Activated B cell treated with CpG ODN at 0.5 μM for 24 hours (primary cell): ENCODE measurements at places on chromosomes 11 and 22.

DNA sequence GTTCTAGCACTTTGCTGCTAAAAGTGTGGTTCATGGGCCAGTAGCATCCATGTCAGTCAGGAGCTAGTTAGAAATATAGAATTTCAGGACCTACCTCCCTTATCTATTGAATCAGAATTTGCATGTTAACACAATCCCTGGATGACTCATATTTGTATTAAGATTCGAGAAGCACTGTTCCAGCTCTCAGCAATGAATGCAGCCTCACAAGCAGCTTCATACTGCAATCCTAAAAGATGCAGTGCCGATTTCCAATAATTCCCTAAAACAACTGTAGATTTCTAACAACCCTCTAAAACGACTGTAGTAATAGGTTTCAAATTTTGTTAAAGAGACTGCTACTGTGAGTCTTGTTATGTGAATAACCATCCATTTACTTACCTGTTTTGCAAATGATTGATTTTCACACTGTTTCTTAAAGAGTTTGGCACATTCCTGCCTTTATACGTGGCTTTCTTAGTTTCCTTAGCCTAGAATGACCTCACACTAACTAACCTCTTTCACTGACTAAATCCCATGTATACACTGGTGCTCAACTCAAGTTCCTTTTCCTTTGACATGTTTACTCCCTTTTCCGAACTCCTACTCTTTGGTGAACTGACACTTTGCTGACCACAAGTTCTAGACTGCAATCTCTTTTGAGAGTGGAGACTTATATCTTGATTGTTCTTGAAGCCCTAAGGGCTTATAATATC lies 511.8 kb downstream of the METTL15 start:
- no peak for DNase-seq

- DNase-seq = no peak
Measured at GRCh38 chr22:50298937-50299784, 8.3 kb downstream of the PLXNB2 start.

DNA sequence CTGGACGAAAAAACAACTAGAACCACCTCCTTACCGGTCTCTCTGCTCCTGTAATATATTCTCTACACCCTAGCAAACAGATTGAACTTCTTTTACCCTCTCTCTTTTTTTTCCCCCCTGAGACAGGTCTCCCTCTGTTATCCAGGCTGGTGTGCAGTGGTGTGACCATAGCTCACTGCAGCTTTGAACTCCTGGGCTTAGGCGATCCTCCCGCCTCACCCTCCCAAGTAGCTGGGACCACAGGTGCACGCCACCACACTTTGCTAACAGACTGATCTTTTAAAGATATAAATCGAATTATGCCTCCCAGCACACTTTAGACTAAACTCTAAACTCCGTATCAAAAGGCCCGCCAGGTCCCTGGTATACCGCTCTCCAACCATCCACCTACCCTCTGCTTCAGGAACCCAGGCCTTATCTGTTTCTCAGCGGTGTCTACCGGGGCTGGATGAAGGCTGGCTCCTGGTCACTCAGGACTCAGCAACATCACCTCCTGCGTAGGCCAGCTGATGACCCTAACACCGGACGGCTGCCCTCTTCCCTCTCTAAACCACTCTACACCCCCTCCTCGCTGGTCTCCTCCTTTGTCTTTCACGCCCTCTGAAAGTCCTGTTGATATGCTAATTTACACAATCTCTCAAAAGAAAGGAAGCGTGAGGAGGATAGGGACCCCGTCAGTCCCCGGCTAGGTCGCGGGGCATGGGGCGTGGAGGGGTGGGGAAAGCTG lies 745 bp downstream of the C22orf39 start:
- DNase-seq = no peak

DNA sequence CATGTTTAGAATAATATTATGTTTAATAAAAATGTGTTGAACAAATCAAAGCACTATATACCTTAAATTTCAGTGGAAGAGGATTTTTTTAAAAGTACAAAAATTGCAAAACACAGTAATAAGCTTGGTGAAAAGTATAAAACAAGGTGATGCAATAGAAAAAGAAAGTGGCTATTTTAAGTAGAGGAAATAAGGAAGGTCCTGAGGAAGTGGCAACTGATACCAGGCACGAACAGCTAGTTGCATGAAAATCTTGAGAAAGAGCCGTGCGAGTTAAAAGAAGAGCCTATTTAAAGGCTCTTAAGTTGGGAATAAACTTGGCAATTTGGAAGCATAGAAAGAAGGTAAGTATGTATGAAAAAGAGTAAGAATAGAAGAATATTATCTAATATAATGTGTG lies 1679.3 kb downstream of the LRRC4C start:
- DNase-seq = no peak

DNA sequence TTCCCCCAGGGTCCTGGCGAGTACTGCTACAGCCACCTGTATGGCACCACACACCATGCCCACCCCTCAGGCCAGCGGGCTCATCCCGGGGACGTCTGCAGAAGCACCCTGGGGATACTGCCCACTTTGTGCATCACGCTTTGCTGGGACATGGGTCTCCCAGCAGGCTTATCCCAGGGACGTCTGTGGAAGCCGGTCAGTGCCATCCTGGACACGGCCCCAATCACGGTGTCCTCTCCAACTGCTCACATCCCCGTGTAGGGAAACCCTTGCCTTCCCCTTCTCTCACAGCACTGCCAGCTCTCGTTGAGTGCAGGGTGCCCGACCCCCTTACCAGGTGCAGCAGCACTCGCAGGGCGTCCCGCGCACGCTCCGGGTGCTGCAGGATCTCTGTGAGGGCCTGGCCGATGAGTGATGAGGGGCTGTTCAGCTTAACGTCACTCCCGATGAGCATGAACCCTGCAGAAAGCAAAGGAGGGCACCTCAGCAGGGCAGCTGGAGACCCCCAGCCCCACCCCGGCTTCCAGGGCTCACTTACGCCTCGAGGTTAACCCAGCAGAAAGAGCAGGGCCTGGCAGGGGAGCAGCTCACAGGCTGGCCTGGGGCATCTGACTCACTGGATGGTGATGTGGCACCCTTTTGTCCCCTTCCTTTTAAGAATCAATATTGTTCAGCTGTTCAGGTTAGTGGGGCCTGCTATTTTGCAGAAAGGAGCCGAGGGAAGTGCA lies 76.9 kb upstream of the PITPNB start:
- DNase-seq = no peak

DNA sequence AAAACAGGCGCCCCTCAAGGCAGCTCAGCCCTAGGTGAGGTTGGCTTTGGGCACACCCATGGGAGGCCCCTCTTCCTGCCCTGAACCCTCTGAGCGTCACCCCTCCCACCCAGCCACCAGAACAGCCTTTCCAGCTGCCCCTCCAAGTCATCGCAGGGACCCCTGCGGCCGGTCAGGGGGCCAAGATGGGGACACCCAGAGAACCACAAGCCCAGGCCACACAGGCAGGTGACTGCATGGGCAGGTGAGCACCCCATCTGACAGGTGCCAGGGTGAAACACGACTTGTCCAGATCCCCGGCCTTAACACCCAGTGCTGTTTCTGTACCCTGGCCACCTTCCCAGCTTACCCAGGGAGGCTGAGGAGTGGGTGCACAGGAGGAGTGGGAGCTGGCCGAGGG lies 24.6 kb upstream of the GRAMD4 start:
- DNase-seq = no peak

GRCh38 chr22:36323855-36324331 lies 63.9 kb downstream of the MYH9 start:
- DNase-seq = no peak

- DNase-seq = no peak
Measured at GRCh38 chr11:5666402-5666793, 18.5 kb downstream of the TRIM5 start.

DNA sequence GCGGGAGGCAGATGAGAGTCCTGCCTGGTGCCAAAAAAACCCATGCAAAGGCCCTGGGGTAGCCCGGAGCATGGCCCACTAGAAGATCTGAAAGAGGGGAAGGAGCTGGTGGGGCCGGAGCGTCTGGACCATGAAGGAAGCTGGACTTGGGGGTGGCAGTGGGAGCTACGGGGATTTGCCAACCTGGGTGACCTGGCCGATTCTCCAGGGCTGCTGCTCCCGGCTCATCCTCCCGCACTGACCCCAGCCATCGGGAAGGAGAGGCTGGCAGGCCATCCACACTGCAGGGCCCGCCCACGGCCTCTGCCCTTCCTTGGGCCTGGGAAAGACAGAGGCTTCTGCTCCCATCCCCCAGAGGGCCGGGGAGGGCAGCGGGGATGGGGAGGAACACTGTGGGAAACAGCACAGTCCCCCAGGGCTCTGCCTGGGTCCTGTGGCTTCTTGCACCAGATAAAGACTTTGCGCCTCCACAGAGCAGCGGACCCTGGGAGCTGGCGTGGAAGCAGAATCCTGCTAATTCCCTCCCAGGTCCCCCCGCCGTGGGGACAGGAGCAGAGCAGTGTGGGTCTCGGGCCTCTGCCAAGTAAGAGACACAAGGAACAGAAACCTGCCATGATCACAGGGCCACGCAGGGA lies 87.1 kb upstream of the LINC01488 start:
- no peak for DNase-seq

- DNase-seq = no peak
Measured at GRCh38 chr11:22449441-22449840, 111.3 kb downstream of the SLC17A6 start.

- no peak for DNase-seq
Measured at GRCh38 chr11:35436581-35437250, 17.4 kb upstream of the SLC1A2 start.

- no peak for DNase-seq
Measured at GRCh38 chr11:83079820-83080219, 8.1 kb upstream of the RAB30 start.

DNA sequence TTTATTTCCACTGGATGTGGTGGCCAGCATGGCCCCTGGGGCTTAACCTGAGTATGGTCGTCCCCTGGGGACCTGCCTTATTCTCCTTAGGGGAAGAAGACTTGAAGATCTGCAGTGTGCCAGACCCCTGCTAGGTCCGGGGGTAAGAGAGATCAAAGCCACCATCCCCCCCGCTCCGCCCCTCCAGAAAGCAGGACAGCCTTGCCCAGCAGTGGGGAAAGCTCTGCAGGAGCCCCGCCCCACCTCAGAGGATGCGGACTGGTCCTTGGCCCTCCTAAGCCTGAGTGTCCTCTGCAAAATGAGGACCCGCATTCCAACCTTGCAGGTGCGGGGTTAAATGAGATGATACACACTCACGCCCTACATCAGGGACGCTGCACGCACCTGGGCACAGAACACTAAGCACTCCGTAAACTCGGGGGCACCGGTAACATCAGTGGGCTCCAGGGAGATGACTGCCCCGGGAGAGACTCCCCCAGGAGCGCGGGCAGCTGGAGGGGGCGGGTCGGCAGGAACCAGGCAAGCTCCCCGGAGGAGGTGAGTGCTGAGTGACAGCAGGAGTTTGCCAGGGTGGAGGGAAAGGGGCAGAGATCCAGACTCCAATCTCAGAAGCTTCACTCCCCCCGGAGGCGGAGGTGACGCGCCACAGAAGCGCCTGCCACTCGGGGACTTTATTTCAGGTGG lies 564 bp upstream of the ANO1 start:
- DNase-seq = no peak

DNA sequence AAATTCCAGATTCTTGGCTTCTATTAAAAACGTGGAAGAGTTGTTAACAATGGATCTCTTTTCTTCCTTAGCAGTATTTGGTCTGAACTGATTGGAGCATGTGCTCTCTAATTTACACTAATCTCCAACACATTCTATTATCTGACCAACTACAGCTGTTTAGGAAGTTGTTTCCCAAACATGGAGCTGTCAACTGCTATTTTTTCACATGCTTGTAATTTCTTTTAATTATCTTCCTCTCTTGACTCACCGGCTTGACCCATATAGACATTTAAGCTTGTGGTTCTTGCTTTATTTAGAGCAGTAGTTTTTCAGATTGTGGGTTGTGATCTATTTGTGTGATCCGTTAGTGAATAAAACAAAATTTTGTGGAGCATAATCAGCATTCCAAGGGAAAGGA lies 40.8 kb downstream of the CTNND1 start:
- DNase-seq = no peak

DNA sequence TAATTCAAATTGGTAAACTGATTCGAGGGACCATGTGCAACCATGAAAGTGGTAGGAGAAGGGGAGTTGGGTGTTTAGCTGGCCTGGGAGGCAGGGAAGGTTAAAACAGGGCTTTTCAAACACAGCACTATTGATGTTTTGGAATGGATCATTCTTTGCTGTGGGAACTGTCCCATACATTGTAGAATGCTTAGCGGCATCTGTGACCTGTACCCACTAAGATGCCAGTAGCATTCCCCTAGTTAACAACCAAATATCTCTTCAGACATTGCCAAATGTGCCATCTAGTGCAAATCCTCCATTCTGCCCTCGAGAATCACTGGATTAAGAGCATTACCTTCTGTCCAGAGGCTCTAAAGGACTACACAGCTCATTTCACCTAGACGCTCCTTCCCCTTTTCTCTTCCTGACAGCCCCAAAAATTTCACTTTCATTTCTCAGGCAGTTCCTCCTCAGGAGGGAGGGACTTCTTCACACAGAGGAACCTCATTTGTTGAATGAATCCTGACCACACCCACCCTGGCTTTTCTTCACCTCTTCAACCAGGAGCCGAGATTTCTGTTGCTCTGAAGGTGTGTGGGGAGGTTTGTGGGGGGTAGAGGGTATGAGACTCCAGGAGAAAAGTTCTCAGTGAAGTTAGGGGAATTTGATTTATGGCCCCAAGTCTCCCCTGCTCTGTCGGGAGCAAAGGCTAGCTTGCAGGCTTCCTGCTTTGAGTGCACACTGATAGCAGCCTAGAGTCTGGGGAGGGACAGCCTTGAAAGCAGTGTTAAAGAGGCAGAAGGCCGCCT lies at the start of gene TRIM34:
TSS of gene TRIM34 (plus strand) at position 513 of the 791 bp plus-strand sequence. CDS start 7,331 bp downstream, outside the sequence.
- DNase-seq = peak; percentile 35

DNA sequence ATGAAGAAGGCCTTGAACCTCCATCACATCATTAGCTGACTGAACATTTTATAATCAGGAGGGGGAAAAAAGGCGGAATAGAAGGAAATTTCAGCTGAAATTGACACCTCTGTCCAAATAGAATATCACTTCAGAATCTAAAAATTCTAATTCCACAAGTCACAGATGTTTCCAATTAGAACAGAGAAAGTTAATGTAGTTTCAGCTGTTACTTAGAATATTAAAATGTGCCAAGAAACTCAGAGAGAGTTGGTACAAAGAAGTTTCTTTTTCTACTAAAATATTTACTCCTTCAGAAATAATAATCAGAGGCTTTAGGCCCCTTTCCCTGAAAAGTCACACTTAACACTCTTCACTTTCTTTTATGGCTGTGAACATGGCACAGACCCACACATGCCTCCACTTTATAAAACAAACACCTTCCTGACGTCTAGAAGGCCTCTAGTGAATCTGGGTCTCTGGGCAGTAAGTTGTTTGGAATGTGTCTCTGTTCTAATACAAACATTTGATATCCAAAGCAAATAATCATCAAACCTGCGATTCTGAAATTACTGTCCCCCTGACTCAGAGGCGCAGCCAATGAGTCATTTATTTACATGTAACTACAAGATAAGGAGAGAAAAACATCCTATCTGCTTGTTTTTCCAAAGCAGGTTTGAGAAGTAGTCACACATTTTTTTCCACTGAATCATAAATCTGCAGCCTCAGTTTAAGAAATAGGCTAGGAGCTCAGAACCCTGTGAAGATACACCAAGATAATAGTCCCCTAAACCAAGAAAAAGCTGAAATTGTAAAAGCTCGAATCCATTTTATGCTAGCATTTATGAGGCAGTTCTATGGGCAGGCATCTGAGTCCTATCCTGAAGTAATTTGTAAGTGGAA lies 148.4 kb downstream of the ME3 start:
- DNase-seq = no peak
